ENCODE measurements at places on chromosomes 13 and 19.

GRCh38 chr19:48481846-48482639 is 12.9 kb downstream of the CYTH2 start:
- DNase-seq: no peak

DNA sequence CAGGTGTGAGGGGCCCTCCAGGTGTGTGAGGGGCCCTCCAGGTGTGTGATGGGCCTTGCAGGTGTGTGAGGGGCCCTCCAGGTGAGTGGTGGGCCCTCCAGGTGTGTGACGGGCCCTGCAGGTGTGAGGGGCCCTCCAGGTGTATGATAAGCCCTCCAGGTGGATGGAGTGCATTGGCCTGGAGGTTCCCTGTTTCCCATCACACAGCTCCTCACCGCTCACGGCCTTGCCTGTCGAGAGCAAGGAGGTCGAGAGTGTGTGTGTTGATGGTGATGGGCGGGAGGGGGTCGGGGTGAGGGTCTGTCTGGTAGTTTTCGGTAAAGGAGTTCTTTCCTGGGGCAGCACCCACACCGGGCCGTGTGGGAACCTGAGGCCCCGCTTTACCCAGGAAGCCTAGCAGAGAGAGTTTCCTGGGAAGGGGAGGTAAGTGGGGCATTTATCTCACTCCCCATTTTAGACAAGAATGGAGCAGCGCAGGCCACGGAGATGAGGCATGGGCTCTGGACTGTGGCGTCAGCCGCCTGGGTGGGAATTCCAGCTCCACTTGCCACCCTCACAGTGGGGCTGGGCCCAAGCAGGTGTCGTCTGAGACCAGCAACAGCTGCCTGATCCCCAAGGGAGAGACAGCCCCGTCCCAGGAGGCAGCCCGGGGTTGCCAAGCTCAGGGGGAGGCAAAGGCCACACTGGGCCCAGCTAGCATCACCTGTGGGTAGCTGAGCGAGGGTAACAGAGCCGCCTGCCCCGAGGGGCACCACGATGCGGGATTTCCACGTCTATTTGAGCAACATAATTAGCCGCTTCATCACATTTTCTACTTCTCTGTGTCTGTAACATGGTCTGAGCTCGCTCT is 10.9 kb upstream of the GAS6 start:
- no peak for DNase-seq

DNA sequence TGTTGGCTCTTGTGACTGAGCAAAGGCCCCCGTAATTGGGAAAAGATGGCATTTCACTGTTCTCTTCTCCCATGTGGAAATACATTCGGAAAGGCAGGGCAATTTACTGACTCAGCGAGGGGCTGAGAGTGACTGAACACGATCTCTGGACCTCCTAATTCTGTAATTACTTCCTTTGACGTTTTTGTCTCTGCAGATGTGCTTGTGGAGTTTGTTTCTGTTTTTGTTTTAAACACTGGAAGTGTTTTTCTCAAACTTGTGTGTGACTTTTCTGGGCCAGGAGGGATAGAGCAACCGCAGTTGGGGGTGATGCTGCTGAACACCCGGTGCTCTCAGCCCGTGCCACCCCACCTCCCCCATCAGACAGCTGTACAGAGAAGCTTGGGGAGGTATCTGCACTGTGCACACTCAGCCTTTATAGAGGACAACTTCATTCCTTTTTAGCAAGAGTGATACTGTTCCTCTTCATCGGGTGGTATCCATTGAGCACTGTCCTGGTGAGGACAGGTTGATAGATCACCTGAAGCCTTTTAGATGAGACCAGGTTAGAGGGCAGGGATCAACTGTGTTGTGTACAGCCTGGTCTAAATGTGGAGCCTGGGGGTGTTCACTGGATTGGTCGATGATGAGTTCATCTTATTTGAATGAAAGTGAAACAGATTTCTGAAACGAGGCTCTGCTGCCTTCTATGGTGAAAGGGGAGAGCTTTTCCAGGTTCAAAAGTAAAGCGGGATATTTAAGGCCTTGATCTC is 117.4 kb downstream of the ESD start:
- no peak for DNase-seq

DNA sequence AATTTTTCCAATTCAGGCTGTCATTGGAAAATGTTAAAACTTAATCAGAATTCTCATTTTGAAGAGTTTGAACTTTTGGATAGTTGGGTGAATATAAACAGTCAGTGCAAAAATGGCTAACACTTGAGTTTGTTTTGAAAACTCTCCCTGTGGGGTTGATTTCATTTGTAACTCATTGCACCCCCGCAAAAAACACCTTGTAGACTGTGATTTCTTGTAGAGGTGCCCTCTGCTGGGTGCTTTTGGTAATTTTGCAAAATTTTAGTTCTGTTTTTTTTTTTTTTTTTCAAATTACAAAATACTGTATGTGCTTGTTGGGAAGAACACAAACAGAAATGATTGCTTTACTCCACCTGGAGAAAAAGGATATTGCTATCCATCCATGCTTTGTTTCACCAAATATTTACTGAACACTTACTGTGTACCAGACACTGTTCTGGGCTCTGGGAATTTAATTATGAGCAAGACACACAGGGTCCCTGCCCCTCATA is 28.2 kb upstream of the GPI start:
- DNase-seq: no peak

DNA sequence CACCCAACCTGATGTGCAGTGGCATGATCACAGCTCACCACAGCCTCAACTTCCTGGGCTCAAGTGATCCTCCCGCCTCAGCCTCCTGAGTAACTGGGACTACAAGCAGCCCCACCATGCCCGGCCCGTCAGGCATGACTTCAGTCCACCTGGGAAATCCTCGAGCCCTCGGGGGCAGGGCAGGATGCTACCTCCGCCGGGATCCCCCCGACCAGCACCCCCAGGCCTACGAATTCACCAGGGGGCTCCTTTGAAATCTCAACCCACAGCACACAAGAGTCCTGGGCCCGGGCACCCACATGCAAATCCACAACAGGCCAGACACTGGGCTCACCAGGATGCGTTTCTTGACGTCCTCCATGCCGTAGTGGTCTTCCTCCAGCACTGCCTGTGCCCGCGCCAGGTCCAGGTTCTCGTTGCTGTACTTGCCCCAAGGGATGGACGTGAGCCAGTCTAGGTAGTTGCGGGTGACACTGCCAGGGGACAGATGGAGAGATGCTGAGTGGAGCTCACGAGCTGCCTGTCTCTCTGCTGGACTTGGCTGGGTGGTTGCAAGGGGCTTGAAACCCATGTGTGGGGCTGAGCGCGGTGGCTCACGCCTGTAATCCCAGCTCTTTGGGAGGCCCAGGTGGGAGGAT is 10.5 kb downstream of the RPL36 start:
- DNase-seq: no peak

GRCh38 chr19:16358456-16358855 is 33.8 kb downstream of the KLF2 start:
- DNase-seq: no peak

DNA sequence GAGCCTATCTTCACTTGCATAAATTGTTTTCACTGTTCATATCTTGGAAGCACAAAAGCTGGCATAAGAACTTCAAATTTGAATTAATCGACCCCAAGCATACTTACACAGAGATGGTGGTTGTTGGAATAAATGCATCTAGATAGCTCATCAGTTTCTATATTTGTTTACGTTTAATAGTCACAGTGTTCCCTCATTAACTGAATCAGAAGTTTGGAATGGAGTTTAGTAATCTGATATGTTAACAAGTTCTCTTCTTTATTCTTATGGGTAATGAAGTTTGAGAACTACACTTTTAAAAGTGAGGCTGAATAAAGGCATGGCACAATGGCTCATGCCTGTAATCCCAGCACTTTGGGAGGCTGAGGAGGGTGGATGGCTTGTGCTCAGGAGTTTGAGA is 886.7 kb upstream of the PCDH20 start:
- DNase-seq: no peak

DNA sequence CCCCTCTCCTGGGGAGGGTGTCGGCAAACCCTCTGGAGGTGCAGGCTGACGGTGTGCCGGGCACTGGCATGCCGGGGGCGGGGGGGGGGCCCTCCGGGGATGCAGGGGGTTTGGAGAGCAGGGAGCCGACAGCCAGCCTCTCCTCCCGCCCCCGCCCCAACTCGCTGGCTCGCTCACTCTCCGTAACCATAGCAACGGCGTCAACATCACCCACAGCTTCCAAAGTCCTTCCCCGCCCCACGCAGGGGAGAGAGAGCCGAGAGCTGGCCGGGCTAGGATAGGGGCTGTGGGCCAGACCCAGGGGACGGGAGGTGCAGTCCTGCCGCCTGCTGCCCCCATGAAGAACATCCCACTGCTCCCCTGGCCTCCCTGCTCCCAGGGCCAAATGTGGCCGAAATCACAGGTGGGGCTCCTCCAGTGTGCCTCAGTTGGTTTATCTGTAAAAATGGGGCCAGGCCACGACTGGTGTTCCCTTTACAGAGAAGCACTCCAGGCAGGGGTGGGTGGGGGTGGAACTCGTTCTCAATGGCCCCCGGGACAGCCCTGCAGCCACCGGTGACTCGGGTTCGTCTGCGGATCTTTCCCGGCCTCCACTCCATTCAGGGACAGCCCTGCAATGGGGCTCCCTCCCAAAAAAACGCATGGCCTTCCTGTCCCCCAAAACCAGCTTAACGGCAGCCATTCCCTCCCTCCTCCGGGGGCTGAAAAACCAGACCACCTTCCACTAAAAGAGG is 3.2 kb downstream of the KLF16 start:
- no peak for DNase-seq

DNA sequence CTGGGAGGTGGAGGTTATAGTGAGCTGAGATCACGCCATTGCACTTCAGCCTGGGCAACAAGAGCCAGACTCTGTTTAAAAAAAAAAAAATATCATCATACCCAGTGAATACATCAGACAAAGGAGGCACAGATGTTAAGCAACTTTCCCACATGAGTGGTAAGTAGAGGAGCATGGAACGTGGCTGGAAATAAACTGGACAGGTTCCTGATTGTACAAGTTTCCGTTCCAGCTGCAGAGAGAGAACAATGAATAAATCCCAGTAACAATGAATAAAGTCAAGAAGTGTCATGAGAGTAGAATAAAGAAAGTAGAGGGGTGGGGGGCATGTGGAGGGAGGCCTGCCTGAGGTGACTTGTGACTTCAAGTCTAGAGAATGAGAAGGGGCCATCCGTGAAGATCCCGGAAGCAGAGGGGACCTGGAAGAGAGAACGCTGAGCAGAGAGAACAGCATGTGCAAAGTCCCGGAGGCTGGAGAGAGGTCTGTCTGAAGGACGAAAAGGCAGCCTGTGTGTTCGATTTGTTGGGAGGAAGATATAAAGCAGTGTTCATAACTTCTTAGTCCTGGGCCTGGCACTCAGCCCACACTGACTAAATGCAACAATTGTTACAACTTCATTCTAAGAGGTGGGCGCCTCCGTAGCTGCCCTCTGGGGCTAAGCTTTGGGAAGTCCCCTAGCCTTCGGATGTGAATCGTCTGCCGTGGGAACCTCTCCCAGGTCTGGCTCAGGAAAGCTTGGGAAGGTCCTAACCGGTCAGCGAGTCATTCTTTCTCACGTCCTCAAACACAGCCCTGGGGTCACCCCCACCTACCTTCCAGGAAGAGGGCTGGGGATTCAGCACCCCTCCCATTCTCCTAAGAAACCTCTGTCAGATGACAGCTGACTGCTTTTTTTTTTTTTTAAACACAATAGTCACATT is 15.3 kb upstream of the ARHGEF18 start:
- no peak for DNase-seq

DNA sequence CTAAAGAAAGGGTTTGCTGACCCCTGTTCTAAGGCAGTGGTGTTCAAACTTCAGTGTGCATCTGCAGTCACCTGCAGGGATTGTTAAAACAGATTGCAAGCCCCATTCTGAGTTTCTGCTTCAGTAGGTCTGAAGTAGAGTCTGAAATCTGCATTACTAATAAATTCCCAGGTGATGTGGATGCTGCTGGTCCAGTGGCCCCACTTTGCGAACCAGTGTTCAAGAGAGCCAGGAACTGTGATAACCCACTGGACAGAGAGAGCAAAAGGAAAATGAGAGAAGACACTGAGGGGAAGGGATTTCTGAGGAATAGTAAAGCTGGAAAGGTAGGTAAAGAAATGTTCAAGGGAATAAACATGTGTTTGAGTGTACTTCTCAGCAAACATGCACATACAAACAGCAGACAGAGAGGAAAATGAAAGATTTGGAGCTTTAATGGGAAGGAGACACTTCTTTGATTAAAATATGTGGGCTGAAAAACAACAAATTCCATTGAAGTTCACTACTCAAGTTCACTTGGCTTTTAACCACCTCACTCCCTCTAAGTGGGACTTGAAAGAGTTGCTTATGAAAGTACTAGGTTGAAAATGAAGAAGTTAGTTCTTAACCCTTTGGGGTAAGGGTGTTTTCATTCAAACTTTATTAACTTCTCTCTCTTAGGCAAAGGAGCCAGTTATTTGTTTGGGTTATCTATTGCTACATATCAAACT is 26.4 kb upstream of the FAM216B start:
- DNase-seq: no peak

Data from NCI-H460 (cell line).